ENCODE measurements at places on chromosomes 6 and 20. TPM values are rescaled to one million over a fixed set of nuclear protein-coding genes. Genes with fewer than 3 reads are reported as not detected.

SIGLEC1 gene
- not detected for total RNA-seq

SLC26A8 gene
- not detected for total RNA-seq

ULBP1 gene
- total RNA-seq = 0.82 TPM

KCNK5 gene
- total RNA-seq = 19.1 TPM

CAPN11 gene
- total RNA-seq = not detected

PCSK2 gene
- total RNA-seq = not detected

TLDC2 gene
- not detected for total RNA-seq

TREML2 gene
- 1.9 TPM for total RNA-seq

PRKN gene
- not detected for total RNA-seq

PAK5 gene
- total RNA-seq = not detected

SLC22A3 gene
- total RNA-seq = not detected

RGS19 gene
- total RNA-seq = 84.5 TPM

SLC22A7 gene
- total RNA-seq = not detected

ALDH8A1 gene
- total RNA-seq = 2.5 TPM

Data from activated CD8-positive, alpha-beta memory T cell treated with anti-CD3 and anti-CD28 coated beads, Interleukin-2, amount 10 ng/mL, durations not matched to agents 7 days and 5 days (primary cell).